ENCODE measurements at places on chromosomes 3 and 15.
A peak's percentile ranks its signal among the peaks of the same experiment; 100 is the strongest.

DNA sequence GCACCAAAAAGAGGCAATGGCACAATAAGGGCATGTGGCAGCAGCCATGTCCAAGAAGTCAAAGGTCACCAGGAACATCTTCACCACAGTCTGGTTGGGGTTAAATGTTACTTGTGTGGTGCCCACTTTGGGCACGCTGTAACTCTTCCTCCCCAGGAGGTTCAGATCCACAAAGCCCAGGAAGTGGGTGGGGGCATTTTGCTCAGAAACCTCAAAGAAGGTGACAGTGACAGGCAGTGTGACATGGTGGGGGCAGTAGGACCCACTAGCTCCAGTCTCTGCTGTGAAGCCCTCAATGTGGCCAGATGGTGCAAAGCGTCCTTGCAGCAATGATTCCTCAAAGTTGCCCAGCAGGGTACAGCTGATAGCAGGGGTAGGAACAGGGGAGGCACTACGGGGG, 5.8 kb downstream of the ZNF80 start:
- DNase-seq: peak; percentile 38

DNA sequence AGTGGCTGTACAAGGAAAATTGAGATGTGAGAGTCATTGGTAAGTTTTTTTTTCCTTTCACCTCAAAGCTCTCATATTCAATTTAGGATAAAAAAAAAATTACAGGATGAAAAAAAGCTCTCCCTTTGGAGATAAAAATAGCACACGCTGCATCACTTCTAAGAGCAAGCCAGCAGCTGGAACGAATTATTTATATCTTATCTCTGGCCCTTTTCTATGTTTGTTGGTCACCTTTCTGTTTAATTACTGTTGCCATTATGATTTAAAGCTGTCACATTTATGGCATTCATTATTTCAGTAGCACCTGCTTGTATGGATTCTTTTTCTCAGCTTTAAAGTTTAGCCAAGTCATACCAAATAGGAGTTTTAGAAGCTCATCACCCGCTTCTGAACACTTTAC, 171.6 kb upstream of the PDZRN3 start:
- no peak for DNase-seq

GRCh38 chr15:68630211-68630555, 51.4 kb downstream of the CORO2B start:
- no peak for DNase-seq

DNA sequence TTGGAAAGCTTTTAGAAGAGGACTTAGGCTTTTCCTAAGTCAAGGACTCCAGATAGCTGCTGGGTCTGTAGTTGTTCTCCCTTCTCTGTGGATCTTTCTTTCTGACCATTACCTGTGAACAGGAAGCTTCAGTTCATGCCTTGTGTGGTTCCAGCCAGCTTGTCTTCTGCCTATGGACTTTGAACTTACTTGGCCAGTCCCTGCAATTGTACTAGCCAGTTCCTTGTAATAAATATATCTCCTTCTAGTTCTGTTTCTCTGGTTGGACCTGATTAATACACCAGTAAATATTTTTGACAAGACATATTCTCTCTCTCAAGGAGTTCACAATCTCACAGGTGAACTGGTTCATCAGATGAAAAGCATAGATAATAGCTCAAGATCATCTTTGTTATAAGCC, 341.3 kb upstream of the DPPA4 start:
- no peak for DNase-seq

GRCh38 chr15:90062462-90062932, 39.8 kb downstream of the IDH2 start:
- DNase-seq: peak; percentile 27

All from activated T-helper 1 cell treated with Interleukin-2 at 50 U/mL for 16 hours (primary cell).